Activated CD8-positive, alpha-beta T cell treated with anti-CD3 and anti-CD28 coated beads for 36 hours (primary cell): ENCODE measurements at places on chromosomes 2 and 18. TPM values are rescaled to one million over a fixed set of nuclear protein-coding genes. Genes with fewer than 3 reads are reported as not detected.
A peak's percentile ranks its signal among the peaks of the same experiment; 100 is the strongest.

AGXT gene
- total RNA-seq, result not detected

- DNase-seq, result no peak
- no peaks in the 10 kb centered on the region for H3K27me3 ChIP-seq
- no peak overlapping the region for H3K4me3 ChIP-seq
- no peaks in the 10 kb centered on the region for H3K4me1 ChIP-seq
Observed at GRCh38 chr2:80059447-80059846, 245.1 kb downstream of the LRRTM1 start.

GRCh38 chr2:33421820-33422219 is 54.6 kb upstream of the RASGRP3 start:
- H3K27ac ChIP-seq, result no peak overlapping the region
- H3K36me3 ChIP-seq, result no peaks in the 10 kb centered on the region
- no peaks in the 10 kb centered on the region for H3K4me1 ChIP-seq
- no peaks in the 10 kb centered on the region for H3K27me3 ChIP-seq

DNA sequence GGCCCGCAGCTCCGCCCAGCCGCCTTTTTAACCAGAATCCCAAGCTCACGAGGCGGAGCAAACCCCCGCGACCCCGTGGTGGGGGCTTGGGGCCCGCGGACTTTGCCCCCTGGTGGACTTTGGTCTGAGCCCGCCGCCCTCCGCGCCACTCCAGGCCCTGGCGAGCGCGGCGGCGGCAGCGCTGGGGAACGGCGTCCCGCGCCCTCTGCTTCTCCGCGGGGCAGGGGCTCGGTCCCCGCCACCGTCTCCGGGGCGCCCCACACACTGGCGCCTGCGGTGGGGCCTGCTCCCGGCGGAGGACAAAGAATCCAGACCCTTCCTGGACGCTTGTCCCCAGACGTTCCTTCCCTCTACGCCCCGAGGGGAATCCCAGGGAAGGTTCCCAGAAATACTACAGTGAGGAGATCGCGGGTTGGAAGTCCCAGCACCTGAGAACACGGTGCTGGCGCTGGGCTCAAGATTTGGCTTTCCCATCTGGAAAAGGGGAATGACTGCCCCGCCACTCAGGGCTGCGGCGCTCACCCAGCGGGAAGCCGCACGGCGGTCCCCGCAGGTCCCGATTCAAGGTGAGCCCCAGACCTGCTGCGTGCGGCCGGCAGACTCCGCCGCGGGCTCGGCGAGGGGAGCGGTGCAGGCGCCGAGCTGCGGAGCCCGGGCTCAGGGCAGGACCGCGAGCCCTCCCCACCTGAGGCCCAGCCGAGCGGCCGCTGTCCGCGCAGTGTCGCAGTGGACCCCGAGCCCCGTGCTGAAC is at the start of gene HAAO:
HAAO (minus strand) TSS at position 1 of the 751 bp plus-strand sequence. CDS start 47 bp downstream, outside the sequence.
- H3K27ac ChIP-seq, result peak within 1 kb of the TSS; percentile 47
- H3K27me3 ChIP-seq, result peaks cover 36% of the 10 kb centered on the region
- no peak for DNase-seq
- peaks cover 46% of the 10 kb centered on the region for H3K4me1 ChIP-seq

ORMDL1 gene
- 53.7 TPM for total RNA-seq

DNA sequence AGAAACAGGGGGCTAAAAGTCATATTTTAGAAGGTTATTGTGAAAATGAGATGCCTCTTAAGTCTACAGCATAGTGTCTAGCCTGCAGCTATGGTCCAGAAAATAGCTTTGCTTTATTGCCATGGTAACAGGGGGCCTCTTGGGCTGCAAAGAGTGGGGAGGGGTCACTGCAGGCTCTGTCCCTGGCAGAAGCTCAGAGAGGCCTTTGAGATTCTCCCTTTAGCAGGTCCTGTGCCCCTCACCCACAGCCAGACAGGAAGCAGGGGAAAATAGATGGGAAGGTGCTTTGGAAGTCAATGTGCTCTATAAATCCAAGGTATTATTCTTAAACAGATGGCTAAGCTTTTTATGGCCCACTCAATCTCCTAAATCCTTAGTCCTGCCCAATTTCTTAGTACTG is 1021.3 kb upstream of the GYPC start:
- DNase-seq, result no peak
- H3K36me3 ChIP-seq, result no peaks in the 10 kb centered on the region
- no peaks in the 10 kb centered on the region for H3K27me3 ChIP-seq
- no peak overlapping the region for H3K27ac ChIP-seq

DNA sequence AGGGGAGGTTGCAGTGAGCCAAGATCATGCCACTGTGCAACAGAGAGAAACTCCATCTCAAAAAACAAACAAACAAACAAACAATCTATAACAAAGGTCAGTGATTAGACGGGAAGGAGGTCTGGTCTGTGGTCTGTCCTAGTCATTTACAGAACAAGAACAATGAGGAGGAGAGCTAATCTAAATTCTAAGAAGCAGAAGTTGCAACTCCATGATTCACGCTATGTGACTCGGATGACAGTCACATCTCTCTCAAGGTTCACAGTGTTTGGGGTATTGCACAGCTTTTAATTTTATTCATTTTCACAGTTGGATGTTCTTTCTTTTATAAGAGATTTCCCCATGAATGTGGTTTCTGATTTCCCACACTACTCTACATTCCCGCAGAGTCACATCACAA is 218.7 kb upstream of the PIEZO2 start:
- no peak overlapping the region for H3K4me3 ChIP-seq
- no peaks in the 10 kb centered on the region for H3K4me1 ChIP-seq
- no peak overlapping the region for H3K27ac ChIP-seq
- DNase-seq, result no peak
- no peaks in the 10 kb centered on the region for H3K27me3 ChIP-seq
- no peaks in the 10 kb centered on the region for H3K36me3 ChIP-seq

DNA sequence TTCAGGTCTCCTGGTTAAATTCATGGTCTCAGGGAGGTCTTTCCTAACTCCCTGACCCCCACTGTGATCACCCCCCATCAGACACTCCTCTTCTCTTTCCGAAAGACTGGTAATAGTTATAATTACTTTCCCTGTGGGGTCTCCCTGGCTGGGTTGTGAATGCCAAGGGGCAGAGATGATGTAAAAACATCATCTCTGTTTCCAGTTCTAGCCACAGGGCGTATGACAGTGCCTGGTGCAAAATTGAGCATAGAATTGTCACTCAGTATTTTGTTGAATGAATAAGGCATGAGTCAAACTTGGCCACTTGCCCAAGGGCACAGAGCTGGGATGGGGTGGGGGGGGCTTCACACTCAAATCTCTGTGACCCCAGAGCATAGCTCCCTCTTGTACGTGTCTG is 65.2 kb downstream of the LTBP1 start:
- no peaks in the 10 kb centered on the region for H3K4me1 ChIP-seq
- no peak for DNase-seq
- no peak overlapping the region for H3K4me3 ChIP-seq
- H3K27me3 ChIP-seq, result no peaks in the 10 kb centered on the region
- H3K27ac ChIP-seq, result no peak overlapping the region

GRCh38 chr2:138335036-138335435 is 166.5 kb upstream of the SPOPL start:
- H3K4me1 ChIP-seq, result no peaks in the 10 kb centered on the region
- no peak for DNase-seq
- no peaks in the 10 kb centered on the region for H3K27me3 ChIP-seq

GRCh38 chr2:177730792-177731191 is 338.2 kb downstream of the AGPS start:
- H3K4me3 ChIP-seq, result no peak overlapping the region
- H3K4me1 ChIP-seq, result peaks cover 3% of the 10 kb centered on the region
- H3K27me3 ChIP-seq, result peaks cover 21% of the 10 kb centered on the region
- H3K36me3 ChIP-seq, result no peaks in the 10 kb centered on the region
- H3K27ac ChIP-seq, result no peak overlapping the region

DNA sequence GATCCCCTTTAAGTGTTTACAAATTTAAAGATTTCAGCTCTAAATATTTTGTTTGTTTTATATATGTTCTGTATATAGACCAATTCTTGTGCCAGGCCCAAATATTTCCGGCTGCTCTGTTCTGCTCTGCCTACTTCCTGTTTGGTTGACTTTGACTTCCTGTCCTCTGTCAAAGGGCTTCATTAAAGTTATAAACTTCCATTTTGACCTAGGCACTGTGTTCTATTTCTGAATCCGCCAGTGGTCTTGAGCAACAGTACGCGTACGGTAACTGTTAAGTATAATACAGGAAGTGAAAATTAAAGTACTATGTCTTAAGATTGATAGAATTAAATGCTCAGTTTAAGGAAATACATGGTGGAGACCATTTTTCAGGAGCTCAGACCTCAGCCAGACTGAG is 13.5 kb upstream of the REL start:
- peaks cover 31% of the 10 kb centered on the region for H3K4me1 ChIP-seq
- no peaks in the 10 kb centered on the region for H3K27me3 ChIP-seq
- H3K4me3 ChIP-seq, result peak overlapping the region; percentile 11
- peaks cover 24% of the 10 kb centered on the region for H3K36me3 ChIP-seq

DNA sequence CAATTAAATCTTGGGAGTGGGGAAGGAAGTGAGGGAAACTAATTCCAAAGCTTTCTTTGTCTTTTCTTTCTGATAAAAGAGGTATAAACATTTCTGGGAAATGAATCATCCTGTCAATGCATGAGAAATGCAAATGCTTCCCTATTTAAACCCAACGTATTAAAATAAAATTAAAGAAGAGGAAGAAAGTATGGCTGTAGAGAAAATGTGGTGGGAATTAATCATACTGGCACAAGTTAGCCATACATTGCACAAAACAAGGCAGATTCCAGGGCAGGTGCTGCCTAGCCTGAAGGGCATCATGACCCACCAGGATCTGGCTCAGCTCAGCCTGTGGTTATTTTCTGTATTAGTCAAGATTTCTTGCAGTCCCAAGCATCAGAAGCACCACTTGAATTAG is 338.0 kb downstream of the NYAP2 start:
- no peak overlapping the region for H3K4me3 ChIP-seq
- H3K4me1 ChIP-seq, result no peaks in the 10 kb centered on the region
- no peaks in the 10 kb centered on the region for H3K36me3 ChIP-seq
- peaks cover 3% of the 10 kb centered on the region for H3K27me3 ChIP-seq
- no peak overlapping the region for H3K27ac ChIP-seq

REEP1 gene
- 0.25 TPM for total RNA-seq

DNA sequence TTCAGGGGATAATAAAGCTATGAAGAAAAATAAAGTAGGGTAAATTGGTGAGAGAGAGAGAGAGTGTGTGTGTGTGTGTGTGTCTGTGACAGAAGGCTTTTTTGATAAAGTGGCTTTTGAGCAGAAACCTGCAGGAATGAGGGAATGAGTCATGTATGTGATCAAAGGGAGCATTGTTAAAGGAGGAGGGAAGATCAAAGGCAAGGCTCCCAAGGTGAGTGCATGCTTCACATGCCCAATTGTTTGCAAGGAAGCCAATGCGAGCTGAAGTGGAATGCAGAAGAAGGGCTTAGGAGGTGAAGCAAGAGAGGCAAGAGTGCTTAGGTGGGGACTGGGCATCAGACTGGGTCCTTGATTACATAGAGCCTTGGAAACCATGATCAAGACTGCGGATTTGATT is 96.8 kb downstream of the DNAH6 start:
- no peak overlapping the region for H3K27ac ChIP-seq
- H3K4me3 ChIP-seq, result no peak overlapping the region
- peaks cover 4% of the 10 kb centered on the region for H3K4me1 ChIP-seq
- H3K36me3 ChIP-seq, result no peaks in the 10 kb centered on the region
- no peaks in the 10 kb centered on the region for H3K27me3 ChIP-seq
- DNase-seq, result no peak

KCNIP3 gene
- not detected for total RNA-seq

LIPG gene
- 0.18 TPM for total RNA-seq

- H3K36me3 ChIP-seq, result peaks cover 9% of the 10 kb centered on the region
- peak; percentile 48 for DNase-seq
- H3K4me3 ChIP-seq, result peak overlapping the region; percentile 97
- H3K27ac ChIP-seq, result peak overlapping the region; percentile 74
- H3K27me3 ChIP-seq, result no peaks in the 10 kb centered on the region
Observed at GRCh38 chr2:17752892-17753802, 463 bp downstream of the SMC6 start.

SCYGR2 gene
- not detected for total RNA-seq

MPP4 gene
- not detected for total RNA-seq

CRYGD gene
- not detected for total RNA-seq

- H3K36me3 ChIP-seq, result no peaks in the 10 kb centered on the region
- no peak for DNase-seq
- H3K27ac ChIP-seq, result no peak overlapping the region
- peaks cover 4% of the 10 kb centered on the region for H3K27me3 ChIP-seq
- H3K4me1 ChIP-seq, result no peaks in the 10 kb centered on the region
Observed at GRCh38 chr2:121099329-121100290, 185.4 kb downstream of the TFCP2L1 start.

SULT1C2 gene
- not detected for total RNA-seq

GALNT5 gene
- not detected for total RNA-seq

GRCh38 chr18:76319366-76319765 is 175.7 kb downstream of the ZNF516 start:
- peaks cover 11% of the 10 kb centered on the region for H3K27me3 ChIP-seq
- H3K36me3 ChIP-seq, result no peaks in the 10 kb centered on the region
- no peak for DNase-seq
- no peak overlapping the region for H3K4me3 ChIP-seq
- H3K4me1 ChIP-seq, result no peaks in the 10 kb centered on the region
- H3K27ac ChIP-seq, result no peak overlapping the region

LOXHD1 gene
- total RNA-seq, result 0.11 TPM

DNA sequence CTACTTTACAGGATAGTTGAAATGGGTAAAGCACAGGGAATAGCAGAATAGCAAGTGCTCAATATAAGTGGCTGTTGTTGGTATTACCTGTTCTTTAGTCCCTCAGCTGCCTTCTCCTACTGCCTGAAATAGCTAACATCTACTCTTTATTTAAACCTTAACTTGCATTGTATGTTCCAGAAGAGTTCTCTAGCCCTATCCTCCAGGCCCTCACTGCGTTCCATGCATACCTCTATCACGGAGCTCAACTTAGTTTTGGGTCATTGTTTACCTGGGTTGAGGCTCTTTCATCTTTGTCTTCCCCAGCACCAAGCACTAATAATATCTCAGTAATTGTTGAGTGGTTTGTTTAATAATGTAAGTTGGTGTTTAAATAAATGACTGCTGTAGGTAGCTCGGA is 242.2 kb upstream of the FANCL start:
- no peak overlapping the region for H3K4me3 ChIP-seq
- H3K27ac ChIP-seq, result no peak overlapping the region
- no peaks in the 10 kb centered on the region for H3K4me1 ChIP-seq

- no peak overlapping the region for H3K27ac ChIP-seq
- no peak for DNase-seq
- H3K4me3 ChIP-seq, result no peak overlapping the region
- H3K4me1 ChIP-seq, result peaks cover 4% of the 10 kb centered on the region
- no peaks in the 10 kb centered on the region for H3K27me3 ChIP-seq
Observed at GRCh38 chr2:15189216-15189615, 371.9 kb downstream of the NBAS start.

- no peak overlapping the region for H3K4me3 ChIP-seq
- no peak for DNase-seq
- H3K4me1 ChIP-seq, result no peaks in the 10 kb centered on the region
- H3K27ac ChIP-seq, result no peak overlapping the region
- H3K27me3 ChIP-seq, result peaks cover 6% of the 10 kb centered on the region
Observed at GRCh38 chr2:25176138-25176537, 7.8 kb upstream of the POMC start.

DNA sequence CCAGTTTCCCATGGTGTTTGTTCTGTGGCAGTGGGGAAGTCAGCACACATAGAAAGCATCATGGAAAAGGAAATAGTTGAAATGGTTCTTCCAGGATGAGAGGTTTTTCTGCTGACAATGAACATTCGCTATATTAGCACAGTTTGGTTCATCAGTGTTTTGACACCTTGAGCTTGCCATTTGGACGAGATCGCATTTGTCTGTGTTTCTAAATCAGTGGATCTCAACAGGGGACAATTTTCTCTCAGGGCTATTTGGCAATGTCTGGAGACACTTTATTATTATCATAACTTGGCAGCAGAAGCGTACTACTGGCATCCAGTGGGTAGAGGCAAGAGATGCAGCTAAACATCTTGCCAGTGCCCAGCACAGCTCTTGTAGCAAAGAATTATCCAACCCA is 74.6 kb downstream of the CD8B2 start:
- no peak overlapping the region for H3K4me3 ChIP-seq
- no peak for DNase-seq
- H3K4me1 ChIP-seq, result peaks cover 23% of the 10 kb centered on the region
- no peaks in the 10 kb centered on the region for H3K36me3 ChIP-seq
- peaks cover 1% of the 10 kb centered on the region for H3K27me3 ChIP-seq
